ENCODE measurements at places on chromosomes 2 and 18.

- DNase-seq = no peak
Observed at GRCh38 chr2:27379836-27380625, 503 bp downstream of the ZNF513 start.

DNA sequence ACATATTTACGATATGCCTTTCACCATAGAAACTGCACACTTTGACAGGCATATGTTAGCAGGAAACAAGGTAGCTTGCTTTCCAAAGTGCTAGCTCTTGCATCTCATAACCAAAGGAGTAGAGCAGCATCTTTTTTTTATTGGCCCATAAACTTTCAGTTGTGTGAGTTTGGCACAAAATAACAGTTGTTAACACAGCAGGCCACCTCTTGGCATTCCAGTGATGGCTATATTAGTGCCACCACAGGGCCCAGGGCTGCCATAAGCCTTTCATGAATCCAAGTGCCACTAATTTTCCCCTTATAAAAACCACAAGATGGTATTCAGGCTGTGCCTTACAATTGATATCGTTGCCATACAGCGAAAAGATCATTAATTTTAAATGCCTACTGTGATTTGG is 40.3 kb upstream of the KLF7 start:
- no peak for DNase-seq

- DNase-seq = peak; percentile 88
Observed at GRCh38 chr18:79528846-79529245, 133.1 kb downstream of the NFATC1 start.

GRCh38 chr2:33420726-33421125 is 55.7 kb upstream of the RASGRP3 start:
- DNase-seq = no peak

DNA sequence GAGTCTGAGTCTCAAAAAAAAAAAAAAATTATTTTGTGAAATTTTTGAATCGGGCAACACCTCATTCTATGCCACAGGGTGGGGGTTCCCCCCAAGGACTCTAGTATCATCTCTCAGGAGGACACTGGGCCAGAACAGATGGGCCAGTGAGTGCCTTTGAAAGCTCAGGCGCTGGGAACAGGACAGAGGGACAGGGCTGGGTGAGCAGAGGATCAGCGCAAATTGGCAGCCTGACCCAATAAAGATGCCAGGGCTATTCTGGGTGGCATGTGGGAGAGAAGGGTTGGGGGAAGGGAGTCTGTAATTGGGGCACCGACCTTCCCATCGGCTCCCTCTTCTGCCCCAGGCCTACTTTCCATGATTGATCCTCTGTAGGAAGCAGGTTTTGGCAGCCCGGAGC is 44.0 kb downstream of the KIF3C start:
- no peak for DNase-seq

GRCh38 chr2:15920696-15921095 is 19.7 kb upstream of the MYCN start:
- DNase-seq = no peak

DNA sequence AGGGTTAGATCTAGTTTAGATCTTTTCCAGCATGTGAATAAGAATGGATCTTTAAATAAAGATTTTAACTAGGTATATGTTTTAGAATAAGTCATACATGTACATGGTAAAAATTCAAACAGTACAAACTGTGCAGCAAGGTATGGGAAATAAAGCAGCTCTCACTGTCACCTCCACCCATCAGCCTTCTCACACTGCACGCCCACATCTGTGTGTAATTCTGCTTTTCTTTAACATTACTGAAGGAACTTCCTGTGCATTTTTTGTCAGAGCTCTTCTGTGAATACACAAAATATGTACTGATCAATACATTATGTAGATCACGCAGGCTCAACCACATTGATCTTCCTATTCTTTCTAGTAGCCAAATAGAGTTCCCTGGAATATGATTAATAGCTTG is 3.4 kb downstream of the CASP8 start:
- DNase-seq = no peak

GRCh38 chr2:65388051-65388531 is 44.3 kb downstream of the SPRED2 start:
- DNase-seq = peak; percentile 54

- DNase-seq = no peak
Observed at GRCh38 chr18:79887181-79888000, 64.1 kb downstream of the SLC66A2 start.

DNA sequence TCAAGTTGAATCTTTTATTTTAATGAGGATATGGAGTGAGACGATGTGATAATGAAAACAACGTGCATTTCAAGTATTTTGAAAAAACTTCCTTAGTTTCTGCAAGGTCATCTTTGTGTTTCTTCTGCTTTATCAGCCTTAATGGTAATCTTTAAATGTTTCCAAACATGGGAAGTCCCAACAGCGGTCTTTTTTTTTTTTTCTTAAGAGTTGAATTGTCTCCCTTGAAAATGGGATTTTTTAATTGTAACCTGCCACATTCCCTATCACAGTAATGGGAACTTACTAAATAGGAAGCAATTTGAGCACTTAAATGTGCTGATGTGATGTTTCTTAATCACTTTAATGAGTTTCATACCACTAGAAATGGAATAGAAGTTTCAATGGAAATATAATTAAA is 45.8 kb downstream of the ATIC start:
- no peak for DNase-seq

GRCh38 chr18:63971320-63972001 is 1.6 kb downstream of the SERPINB8 start:
- no peak for DNase-seq

- no peak for DNase-seq
Observed at GRCh38 chr18:35507623-35508022, 9.9 kb upstream of the INO80C start.

GRCh38 chr18:62839874-62840713 is 124.8 kb downstream of the PHLPP1 start:
- DNase-seq = no peak

DNA sequence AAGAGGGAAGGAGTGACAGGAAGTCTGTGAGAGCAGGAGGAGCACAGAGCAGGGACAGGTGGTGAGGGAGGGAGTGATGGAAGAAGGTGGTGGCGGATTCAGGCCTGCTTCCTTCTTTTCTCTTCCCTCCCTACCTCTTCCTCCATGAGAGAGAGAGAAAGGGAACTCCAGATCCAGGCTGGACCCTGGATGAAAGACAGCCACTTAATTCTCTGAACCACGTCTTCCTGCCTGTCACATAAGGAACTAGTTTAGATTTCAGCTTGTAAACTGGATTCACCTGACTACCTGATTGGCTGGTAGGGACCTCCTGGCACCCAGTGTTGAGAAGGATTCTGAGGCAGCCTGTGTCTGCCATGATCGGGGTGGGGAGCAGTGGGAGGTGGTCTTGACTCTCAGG is 48.9 kb downstream of the PAX8 start:
- DNase-seq = no peak
